Fibroblast of upper back skin (primary cell): ENCODE measurements at places on chromosomes 3 and 15.

- no peak for DNase-seq
Observed at GRCh38 chr3:10194328-10195071, 29.8 kb downstream of the IRAK2 start.

DNA sequence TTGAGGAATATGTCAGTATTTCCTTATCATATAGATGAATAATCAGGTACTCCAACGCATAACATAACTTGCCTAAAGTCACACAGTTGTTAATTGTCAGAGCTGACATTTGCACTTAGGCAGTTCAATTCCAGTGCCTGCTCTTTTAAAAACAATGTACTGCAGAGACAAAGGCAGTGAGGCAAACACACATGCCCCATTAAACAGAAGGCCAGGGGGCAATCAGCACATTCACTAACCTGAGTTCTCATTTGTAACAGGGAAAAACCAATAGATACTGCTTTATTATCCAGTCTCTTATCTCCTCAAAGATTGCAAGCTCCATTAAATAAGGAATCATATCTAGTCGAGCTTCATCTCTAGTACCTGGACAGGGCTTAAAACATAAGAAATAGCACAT, 1017.4 kb downstream of the SQOR start:
- DNase-seq: no peak

DNA sequence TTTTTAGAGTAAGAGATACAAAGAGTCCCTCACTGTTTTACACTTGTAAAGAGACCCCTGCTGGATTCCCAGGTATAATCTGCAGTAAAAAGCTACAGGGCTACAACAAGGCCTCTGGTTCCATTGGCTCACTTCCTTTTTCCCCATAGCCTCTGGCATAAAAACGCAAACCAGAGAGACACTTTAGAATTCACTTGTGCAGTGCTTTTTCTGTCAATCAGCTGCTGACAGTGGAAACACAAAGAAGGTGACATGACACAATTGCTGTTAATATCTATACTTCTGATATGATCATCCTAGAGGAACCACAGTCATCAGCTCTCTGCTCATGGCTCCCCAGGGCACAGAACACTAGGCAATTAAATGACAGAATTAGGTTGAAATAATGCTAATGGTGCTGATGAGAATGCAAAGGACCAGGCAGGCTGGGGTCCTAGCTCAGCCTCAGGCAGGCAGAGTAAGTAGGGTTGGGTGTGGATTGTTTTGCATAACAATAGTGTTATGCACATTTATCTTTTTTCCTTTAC, 667.9 kb upstream of the CFAP20DC start:
- DNase-seq: no peak

DNA sequence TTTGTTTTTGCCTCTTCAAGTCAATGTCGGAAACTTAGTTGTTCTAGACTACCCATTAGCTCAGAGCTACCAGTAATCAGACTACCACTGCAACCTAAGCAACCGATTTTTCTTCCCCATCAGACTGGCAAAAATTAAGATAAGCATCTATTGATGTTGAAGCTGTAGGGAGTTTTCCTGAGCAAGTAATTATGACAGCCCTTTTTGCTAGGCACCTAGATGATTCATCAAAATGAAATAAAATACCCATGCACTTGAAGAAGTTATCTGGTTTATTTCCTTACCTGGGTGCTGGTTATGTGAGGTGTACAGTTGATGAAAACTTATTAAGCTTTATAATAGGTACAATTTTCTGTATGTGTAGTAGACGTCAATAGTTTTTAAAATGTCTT, 554 bp upstream of the COMMD4 start:
- no peak for DNase-seq

GRCh38 chr15:62647843-62648505, 394.6 kb upstream of the TPM1 start:
- no peak for DNase-seq

- DNase-seq: peak; percentile 66
Observed at GRCh38 chr3:197520311-197521276, 35.2 kb downstream of the BDH1 start.

DNA sequence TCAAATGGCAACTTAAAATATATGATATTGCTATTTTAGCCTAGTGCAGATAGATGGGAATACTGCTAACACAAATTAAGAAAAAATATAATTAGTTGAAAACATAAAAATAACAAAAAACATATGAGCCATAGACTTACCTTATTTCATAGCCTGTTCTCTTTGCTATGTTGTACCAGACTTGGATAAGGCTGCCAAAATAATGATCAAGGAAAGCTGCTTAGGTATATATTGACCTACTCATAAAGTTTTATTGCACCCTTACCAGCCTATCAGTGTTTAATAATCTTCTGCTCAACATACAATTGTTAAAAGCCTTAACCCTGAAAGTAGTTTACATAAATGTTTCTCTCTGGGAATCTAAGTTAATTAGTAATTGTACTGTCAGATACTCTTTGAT, at the start of gene SI:
Gene SI (minus strand): TSS at position 204 of the 400 bp plus-strand sequence. CDS start 2,484 bp downstream, outside the sequence.
- DNase-seq: no peak
